Sciatic nerve (tissue), 2 donors: ENCODE measurements at places on chromosomes 16 and 17.

DNA sequence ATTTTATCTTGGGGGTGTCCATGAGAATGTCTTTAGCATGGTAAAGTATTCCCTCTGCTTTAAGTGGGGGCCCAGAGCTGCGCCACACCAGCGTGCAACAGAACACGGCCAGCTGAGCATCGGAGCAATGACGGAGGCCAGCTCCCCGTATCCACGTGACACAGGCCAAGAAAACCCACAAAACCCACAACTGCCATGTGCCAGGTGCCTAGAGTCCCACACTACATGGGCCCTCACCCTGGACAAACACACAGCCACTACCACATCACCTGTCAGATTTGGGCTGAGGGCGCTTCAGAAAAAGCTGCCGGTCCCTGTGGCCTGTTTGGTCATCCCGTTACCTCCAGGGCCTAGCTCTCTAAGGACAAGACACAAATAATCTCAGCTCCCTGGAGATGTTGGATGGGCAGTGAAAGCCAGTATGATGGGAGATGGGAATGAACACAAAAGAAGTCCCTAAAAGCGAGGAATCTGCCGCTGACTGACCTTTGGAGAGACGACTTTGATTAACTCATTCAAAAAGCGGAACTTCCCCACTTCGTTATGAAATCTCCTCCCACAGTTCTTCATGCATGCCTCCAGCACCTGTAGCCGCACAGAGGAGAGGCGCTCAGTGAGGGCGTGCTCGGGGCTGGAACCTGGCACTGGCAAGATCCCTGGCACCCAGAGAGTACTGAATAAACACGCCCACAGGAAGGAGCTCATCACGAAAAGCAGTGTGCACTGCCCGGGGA, 17.1 kb downstream of the GGA3 start:
- no peak for DNase-seq

GRCh38 chr17:17075125-17075781, 33.0 kb downstream of the MPRIP start:
- DNase-seq: peak; percentile 78

GRCh38 chr17:48800626-48801217, 16.3 kb downstream of the TTLL6 start:
- no peak for DNase-seq

GRCh38 chr16:51624080-51624775, 473.2 kb upstream of the SALL1 start:
- DNase-seq: no peak

DNA sequence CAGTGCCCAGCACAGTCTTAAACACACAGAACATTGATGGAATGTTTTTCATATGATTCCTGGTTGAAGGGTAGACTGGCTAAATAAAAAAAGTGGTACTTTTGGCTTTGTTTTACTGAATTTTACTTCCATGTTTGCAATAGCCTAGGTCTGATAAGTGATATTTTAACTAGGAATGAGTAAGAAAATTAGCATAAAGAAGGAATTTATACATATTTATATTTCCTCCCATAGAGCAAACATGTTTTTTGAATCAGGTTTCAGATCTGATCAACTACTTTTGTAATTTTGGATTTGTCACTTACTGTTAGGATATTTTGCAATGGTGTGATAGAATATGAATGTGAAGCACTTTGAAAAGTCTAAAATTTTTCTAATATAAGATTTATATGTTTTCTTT, 7.2 kb downstream of the NF1 start:
- no peak for DNase-seq
